CD4-positive, alpha-beta T cell treated with Interleukin-1 beta for 1 hour (primary cell): ENCODE measurements at places on chromosomes 11 and 22.

DNA sequence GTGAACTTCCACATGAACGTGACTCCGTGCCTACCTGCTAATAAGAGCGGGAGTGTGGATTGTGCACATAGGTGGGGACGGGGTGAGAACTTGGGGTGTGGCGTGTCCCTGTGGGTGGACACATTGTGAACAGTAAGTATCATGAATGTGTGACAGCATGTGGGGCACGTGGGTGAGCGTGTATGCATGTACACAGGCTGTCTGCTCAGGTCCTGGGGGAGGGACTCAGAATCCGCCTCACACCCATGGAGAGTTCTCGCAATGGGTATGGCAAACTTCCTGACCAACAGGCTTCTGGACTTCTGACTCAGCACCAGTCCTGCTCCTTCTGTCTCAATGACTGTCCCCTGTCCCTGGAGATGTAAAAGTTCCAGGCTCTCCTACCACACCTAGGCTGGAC, 222.9 kb downstream of the ST3GAL4 start:
- DNase-seq: no peak

GRCh38 chr11:12148882-12149281, 38.5 kb downstream of the MICAL2 start:
- DNase-seq: no peak

DNA sequence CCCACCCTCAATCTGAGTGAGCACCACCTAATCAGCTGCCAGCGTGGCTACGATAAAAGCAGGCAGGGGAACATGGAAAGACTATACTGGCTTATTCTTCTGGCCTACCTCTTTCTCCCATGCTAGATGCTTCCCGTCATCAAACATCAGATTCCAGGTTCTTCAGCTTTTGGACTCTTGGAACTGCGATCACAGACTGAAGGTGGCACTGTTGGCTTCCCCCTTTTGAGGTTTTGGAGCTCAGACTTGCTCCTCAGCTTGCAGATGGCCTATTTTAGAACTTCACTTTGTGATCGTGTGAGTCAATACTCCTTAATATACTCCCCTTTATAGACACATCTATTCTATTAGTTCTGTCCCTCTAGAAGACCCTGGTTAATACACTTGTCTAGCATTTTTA, 543.7 kb upstream of the RAG2 start:
- DNase-seq: no peak

DNA sequence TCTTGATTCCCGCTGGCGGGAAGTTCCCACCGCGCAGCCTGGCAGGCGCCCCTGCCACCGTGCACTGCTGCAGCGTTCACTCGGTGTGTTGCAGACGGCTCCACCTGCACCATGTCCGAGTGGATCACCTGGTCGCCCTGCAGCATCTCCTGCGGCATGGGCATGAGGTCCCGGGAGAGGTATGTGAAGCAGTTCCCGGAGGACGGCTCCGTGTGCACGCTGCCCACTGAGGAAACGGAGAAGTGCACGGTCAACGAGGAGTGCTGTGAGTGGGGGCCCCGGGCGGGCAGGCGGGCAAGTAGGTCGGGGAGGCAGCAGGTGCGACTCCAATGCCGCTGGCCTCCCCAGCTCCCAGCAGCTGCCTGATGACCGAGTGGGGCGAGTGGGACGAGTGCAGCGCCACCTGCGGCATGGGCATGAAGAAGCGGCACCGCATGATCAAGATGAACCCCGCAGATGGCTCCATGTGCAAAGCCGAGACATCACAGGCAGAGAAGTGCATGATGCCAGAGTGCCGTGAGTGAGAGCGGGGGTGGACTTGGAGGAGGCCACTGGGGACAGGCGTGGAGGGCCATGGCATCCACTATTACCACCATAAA, 99.7 kb downstream of the RRAS2 start:
- DNase-seq: no peak

DNA sequence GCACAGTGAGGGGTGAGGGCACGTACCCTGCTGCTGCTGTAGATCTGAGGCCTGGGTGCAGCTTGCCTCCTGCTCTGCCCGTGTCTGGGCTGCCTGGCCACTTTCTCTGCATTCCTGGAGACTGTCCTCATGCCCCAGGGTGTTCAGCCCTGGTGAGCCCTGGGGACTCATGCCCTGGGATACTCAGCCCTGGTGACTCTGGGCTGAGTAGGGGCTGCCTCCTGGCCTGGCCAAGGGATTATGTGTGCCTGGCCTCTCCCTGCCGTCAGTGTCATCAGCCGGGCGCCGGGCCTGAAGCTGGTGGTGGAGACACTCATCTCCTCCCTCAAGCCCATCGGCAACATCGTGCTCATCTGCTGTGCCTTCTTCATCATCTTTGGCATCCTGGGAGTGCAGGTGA, 94.7 kb downstream of the CACNA1I start:
- DNase-seq: no peak

DNA sequence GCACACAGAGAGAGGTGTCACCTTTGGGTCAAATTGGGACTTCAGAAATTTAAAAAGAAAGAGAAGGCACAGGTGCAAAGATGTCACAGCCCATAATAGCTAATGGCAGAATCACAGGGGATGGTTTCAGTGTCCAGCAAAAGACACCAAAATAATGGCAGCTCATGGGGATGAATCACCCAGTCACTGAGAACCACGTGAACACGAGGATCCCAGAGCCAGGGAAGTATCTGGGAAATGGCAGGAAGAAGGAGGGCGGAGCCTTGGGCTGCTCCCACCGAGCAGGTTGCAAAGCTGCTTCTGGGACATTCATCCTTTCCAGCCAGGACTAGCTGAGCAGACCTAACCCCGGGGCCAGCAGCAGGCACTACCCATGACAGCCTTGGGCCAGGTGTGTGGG, 45.6 kb downstream of the TRMU start:
- no peak for DNase-seq

DNA sequence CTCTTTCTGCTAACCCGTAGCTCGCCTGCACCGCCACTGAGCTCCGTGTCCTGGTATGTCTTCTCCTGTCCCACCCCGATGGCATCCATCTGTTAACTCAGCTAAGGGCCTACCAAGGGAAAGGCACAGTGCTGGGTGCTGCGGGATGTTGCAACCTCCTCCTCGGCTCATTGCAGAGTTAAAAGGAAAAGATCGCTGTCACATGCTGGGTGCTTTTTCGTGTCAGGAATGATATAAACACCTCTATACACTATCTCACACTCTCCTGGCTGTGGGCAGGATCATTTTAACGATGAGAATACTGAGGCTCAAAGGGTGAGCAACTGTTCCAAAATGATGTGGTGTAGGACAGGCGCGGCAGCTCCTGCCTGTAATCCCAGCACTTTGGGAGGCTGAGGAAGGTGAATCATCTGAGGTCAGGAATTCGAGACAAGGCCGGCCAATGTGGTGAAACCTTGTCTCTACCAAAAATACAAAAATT, 10.1 kb downstream of the TXN2 start:
- no peak for DNase-seq

GRCh38 chr11:130103296-130103814, 33.7 kb downstream of the APLP2 start:
- DNase-seq: no peak

DNA sequence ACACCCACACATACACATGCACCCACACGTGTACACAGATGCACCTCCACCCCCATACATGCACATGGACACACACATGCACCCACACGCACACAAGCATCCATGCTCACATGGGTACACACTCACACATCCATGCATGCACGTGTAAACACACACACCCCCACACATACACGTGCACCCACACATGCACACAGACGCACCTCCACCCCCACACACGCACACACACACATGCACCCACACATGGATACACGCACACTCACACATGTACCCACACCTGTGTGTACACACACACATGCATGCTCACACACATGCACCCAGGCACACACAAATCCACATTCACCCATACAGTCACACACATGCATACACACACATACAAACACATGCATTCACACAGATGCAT, 24.5 kb downstream of the CDPF1 start:
- DNase-seq: no peak

GRCh38 chr22:49735901-49736421, 91.7 kb downstream of the BRD1 start:
- no peak for DNase-seq

- DNase-seq: no peak
Measured at GRCh38 chr11:69657911-69658625, 17.1 kb downstream of the LTO1 start.

DNA sequence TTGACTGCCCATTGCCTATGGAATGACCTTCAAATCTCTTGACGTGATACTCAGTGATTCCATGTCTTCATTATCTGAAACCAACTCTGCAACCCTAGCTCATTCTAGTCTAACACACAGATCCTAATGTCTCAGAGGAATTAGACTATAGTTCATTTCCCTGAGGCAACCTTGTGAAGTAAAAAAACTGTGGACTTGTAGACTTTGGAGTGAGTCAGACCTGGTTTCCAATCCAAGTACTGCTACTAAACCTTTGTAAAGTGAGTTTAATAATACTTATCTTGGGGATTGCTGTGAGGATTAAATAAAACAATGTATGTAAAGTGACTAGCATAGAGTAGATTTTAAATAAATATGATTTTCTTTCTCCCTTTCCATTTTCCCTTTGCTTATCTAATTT, 226.1 kb downstream of the BLID start:
- no peak for DNase-seq

- no peak for DNase-seq
Measured at GRCh38 chr11:67496113-67496512, 9.1 kb downstream of the PITPNM1 start.

GRCh38 chr11:121932646-121933185, 183.3 kb downstream of the BLID start:
- DNase-seq: no peak

DNA sequence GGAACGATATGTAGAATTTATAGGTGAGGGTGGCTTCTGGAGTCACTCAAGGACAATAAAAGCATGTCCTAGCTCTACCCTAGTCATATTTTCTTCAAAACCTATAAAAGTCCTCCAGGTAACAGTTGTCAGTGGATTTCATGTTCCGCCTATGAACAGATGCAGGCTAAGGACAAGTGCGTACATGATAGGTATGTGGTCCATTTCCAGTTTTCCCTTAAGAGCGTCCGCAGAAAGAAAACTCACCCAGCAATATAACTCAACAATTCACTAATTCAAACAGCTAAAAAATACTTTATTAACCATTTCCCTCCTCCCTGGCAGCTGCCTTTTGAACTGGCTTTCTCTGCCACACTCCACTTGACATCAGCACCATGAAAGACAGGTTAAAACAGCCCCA, 50.2 kb upstream of the CCDC34 start:
- DNase-seq: no peak

DNA sequence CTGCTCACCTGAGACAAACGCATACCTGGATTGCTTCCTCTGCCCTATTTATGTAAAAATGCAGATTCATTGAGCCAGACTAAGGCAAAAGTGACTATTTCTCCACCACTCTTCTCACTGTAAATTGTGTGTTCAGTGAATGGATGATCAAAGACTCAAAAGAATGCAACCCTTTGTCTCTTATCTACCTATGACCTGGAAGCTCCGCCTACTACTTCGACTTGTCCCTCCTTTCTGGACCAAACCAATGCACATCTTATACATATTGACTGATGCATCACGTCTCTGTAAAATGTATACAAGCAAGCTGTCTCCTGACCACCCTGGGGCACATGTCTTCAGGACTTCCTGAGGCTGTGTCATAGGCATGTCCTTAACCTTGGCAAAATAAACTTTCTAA, 418.0 kb upstream of the SYN3 start:
- DNase-seq: no peak

GRCh38 chr11:79413268-79413667, 27.6 kb downstream of the TENM4 start:
- no peak for DNase-seq

DNA sequence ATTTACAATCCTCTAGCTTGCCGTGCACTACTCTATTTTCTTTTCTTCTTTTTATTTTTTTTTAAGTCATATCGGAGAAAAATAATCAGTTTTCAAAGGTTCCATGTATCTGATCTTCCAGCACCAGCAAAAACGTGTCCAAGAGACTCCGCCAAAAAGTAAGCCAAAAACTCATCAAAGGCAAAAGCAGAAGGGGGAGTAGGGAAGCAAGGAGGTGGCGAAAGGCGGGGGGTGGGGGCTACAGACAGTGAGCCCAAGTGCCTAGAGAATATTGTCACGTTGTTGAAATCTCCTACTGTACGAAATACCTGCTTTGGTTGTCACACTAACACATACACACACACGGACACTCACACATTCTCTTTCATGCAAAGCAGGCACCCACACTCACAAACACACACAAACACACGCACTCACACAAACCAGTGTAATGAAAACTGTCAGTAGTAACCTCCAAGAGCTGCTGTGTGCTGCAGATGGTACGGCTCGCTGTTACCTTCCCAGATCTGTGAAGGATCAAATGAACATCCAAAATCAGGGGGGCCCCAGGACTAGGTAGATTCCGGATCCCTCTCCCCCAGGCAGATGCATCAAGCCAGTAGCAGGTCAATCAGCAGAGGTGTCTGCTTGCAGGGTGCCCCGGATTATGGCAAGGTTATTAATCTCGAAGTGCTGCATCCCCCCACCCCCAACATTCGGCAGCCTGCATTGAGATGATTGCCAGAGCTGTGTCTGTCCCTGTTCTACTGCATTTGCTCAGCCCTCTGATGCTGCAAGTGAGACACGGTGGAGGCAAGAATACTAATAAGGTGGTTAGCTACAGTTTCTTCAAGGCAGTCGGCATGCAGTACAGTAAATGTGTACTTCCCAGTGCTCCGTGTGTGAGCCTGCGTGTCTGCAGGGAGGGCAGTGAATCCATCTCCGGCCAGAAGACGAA, at the start of gene LRRC4C:
TSS of gene LRRC4C (minus strand) at position 188 of the 937 bp plus-strand sequence.
- no peak for DNase-seq

DNA sequence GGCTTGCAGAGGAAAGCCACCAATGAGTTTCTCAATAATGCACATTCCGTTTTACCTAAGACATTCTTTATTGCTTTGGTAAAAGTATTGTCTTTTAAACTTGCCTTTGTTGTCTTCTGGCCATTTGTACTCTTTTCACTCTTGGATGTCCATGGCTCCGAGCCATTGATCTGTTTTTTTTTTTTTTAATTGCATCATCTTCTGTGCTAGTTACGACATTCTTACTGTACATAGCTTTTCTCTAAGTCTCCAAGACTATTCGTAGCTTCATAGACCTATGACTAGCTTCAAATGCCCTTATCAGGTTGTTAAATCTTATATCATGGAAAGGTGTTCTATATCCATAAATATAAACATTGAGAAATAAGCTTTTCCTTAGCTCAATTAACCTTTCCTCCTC, 1522.6 kb downstream of the FAM181B start:
- no peak for DNase-seq

DNA sequence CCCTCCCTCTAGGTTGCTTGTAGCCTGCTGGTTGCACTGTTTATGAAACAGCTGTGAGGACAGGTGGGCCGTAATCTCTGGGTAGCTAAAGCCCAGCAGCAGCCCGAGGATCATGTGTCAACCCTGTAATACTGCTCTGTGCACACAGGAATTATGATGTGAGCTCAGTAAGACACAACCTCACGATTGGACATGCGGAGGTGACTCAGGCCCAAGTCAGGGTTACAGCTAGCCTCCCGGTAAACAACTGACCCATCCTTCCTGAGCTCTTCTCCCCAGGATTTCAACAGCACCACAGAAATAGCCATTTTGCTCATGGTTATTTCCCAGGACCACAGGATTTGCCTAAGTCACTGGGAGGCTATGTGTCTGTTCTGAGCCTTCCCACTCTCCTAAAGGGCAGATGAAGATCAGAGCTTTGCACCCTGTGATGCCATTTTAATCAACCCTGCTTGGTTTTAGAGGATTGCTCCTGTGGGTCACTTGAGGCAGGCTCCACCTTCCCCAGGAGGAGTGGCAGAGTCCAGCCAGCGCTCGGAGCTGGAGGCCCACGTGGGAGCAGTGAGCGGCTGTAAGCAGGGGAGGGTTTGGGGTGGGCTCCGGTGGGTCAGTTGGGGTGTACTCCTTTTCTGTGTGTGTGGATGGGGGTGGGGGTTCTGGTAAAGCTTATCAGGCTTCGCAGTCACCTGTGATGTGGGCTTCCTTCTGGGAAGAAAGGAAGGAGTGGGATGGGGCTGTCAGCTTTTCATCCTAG, at the start of gene AMPD3:
TSS of gene AMPD3 (plus strand) at position 387 of the 754 bp plus-strand sequence. CDS start 6,256 bp downstream, outside the sequence.
- DNase-seq: peak; percentile 41
